Activated CD8-positive, alpha-beta memory T cell treated with anti-CD3 and anti-CD28 coated beads for 4 hours (primary cell): ENCODE measurements at places on chromosomes 4 and X.

DNA sequence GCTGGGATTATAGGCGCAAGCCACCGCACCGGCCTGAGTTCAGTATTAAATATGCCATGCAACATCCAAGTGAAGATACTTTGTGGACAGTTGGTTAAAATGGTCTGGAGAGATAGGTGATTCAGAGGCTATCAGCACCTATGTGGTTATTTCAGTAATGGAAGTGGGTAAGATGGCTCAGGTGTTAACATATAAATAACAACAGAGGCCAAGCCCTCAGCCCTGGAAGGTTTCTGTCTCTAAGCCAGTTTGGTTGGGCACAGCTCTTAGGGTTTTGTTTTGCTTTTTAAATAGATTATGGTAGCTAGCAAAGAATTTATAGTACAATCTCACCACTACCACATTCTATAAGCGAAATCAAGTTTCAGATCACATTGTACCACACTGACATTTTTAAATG is 16.6 kb downstream of the FAM114A1 start:
- no peak for DNase-seq

DNA sequence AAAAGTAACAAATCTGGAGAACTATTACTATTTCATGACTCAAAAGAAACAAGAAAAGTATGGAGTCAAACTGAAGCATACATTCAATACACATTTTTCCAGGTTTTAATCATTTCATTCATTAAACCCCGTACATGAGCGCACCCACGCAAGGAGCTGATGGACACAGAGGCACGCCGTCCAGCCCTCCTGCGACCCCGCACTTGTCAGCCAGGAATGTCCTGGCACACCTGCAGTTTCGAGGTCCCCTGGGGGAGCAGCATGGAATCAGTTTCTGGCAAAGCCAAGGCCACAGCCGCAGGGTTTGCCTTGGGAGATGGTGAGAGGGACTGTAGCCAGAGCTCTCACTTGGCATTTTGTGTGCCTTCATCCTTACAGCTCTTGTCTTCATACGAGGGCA is 12.8 kb upstream of the SLC2A9 start:
- no peak for DNase-seq

GRCh38 chr4:40066651-40067050 is 10.0 kb downstream of the N4BP2 start:
- no peak for DNase-seq

- DNase-seq: no peak
Observed at GRCh38 chr4:123345137-123345934, 51.3 kb upstream of the SPRY1 start.

DNA sequence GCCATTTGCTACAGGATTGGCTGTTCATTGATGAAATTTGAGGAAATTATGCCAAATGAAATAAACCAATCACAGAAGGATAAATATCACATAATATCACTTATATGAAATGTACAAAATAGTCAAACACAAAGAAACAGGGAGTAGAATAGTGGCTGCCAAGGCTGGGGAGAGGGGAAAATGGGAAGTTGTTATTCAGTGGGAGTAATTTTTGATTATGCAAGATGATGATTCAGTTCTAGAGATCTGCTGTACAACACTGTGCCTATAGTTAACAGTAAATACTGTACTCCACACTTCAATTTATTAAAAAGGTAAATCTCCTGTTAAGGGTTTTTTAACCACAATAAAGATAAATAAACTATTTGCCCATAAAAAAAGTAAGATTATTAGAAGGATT is 101.1 kb downstream of the TMA16 start:
- DNase-seq: no peak

- no peak for DNase-seq
Observed at GRCh38 chr4:33746979-33747378, 2497.3 kb downstream of the ARAP2 start.

DNA sequence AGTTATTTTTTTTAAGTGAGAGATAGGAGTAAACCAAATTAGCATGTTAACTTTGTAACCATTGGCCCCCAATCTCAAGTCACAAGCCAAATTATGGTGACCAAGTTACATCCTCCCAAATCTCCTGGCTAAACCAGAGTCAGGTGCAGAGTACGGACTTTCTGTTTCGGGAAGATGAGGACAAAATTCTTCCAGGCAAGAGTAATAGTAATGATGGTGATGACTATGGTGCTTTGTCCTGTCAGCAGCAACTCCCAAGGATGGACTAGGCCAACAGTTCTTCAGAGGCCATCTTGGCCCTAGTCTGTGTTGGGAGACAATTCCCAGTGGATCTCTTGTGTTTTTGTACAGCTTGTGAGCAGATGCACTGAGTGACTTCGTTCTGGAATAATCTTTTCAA is 148.8 kb downstream of the GPC3 start:
- DNase-seq: no peak

- DNase-seq: no peak
Observed at GRCh38 chr4:5955201-5955821, 62.4 kb upstream of the CRMP1 start.

GRCh38 chr4:151530783-151531182 is 121.8 kb downstream of the FHIP1A start:
- DNase-seq: no peak
